Stimulated activated CD4-positive, alpha-beta T cell treated with anti-CD3 and anti-CD28 coated beads, Interleukin-15, amount 100 ng/mL, for 1 hour (primary cell): ENCODE measurements at places on chromosomes 13 and 19.

DNA sequence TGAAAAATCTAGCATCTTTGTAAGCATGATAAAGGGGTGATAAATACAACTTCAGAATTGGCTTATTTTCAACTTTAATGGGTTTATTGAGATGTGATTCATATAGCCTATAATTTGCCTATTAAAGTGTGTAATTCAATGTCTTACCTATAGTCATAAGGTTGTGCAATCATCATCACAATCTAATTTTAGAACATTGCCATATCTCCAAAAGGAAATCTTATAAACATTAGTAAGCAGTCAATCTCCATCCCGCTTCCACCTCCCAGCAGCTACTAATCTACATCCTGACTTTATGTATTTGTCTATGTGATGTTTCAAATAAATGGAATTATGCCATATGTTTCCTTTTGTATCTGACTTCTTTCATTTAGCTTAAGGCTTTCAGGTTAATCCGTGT lies 145.2 kb upstream of the KLHL1 start:
- DNase-seq = no peak

- DNase-seq = no peak
Measured at GRCh38 chr19:4347521-4347920, 4.2 kb downstream of the MPND start.

- DNase-seq = no peak
Measured at GRCh38 chr13:94009701-94010100, 469.8 kb downstream of the DCT start.

GRCh38 chr19:34838753-34839431 lies 65.9 kb upstream of the ZNF599 start:
- no peak for DNase-seq

DNA sequence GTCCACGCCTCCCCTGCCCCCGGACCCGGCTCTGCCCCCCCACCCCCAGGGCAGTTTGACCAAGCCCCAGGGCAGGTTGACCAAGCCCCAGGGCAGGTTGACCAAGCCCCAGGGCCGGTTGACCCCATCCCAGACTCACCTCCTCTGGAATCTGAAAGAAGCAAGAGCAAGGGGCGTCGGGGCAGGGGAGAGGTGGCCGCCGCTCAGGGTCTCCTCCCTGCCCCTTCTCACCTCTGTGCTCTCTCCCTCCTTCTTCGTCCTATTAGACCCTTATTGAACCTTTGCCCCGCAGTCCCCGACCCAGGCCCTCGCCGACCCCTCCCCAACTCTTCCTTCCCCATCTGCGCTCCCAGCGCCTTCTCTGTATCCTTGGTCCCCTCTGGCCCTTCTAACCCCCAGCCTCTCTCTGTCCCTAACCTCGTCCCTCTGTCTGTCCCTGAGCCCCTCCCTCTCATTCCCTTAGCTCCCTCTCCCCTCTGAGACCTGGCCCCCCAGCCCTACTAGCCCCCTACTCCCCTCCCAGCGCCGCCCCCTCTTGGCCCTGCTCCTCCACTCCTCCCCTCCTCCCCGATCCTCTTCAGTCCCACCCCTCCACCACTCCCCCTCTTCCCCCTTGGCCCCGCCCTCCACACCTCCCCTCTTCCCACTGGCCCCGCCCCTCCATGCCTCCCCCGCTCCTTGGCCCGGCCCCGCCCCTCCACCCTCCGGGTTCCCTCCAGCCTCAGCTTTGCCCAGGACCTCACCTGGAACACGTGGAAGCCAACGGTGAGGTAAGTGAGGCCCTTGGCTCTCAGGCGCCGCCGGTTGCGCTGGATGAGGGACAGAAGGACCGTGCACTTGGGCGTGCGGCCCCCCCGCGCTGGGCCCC lies 7.6 kb downstream of the CAPN12 start:
- DNase-seq = peak; percentile 58

DNA sequence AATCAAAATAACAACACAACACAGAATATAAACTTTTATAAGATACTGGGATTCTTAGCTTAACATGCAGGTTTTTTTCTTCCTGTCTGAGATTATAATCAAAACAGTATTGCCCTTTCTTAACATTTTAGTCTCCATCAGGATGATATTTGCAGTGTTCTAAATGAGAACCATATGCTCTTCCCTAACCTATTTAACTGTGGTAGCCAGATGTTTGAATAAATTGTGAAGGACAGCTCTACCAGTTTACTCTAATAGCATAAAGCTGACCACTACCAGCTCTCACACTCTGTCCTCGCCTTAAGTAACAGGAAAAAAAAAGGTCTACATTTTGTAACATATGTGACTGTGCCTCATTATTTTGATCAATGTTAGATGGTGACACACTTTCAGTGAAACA lies 618.7 kb upstream of the SGCG start:
- no peak for DNase-seq

GRCh38 chr13:94588541-94588940 lies 7.4 kb downstream of the TGDS start:
- DNase-seq = no peak
